ENCODE measurements at places on chromosomes 16 and 17.

DNA sequence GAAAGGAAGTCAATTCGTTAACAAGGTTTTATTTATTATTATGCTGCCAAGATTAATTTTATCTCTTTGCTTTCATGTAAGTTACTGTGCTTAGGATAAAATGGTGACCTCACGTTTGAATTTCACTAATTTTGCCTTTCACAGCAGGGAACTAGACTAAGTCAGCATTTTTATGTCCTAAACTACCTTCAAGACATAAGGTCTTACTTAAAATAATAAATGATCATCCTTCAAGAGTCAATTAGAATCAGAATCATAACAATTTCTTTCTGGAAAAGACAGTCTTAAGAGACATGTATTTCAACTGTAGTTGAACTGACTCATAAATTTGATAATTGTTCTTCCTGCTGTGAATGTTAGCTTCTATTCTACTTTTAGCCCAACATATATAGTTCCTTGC lies 893.8 kb downstream of the KCNJ2 start:
- DNase-seq = no peak

DNA sequence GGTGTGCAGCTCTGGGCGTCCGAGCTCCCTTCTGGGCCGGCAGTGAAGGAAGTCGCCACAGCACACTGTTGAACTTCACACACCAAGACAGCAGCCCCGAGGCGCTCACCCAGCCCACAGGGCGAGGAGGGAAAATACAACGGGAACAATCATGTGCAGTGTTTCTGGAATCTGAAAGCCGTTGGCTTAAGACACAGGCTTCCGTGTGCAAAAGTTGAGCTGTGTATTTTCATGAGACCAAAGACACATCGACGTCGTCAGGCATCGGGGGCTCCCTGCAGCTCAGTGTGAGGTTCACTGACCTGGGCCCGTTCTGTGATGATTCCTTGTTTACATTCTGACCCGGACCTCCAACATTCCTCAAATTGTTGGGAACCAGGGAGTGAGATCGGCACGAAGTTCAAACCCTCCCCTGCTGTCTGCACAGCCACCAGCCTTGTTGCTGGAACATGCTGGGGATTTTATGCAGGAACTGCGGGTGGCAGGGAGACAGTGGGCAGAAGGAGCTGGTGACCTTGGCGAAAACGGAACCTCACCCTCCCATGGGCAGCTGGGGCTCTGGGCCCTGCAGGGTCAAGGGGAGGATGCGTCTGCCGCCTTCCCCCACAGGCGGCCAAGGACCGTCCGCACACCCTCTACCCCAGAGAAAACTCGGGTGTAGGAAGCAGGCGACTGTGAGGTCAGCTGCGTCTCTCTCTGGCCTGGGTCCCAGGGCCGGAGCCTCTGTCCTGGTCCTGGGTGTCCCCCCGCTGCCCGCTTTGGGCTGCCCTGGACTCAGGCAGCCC lies 72.2 kb downstream of the METRNL start:
- DNase-seq = peak; percentile 79

DNA sequence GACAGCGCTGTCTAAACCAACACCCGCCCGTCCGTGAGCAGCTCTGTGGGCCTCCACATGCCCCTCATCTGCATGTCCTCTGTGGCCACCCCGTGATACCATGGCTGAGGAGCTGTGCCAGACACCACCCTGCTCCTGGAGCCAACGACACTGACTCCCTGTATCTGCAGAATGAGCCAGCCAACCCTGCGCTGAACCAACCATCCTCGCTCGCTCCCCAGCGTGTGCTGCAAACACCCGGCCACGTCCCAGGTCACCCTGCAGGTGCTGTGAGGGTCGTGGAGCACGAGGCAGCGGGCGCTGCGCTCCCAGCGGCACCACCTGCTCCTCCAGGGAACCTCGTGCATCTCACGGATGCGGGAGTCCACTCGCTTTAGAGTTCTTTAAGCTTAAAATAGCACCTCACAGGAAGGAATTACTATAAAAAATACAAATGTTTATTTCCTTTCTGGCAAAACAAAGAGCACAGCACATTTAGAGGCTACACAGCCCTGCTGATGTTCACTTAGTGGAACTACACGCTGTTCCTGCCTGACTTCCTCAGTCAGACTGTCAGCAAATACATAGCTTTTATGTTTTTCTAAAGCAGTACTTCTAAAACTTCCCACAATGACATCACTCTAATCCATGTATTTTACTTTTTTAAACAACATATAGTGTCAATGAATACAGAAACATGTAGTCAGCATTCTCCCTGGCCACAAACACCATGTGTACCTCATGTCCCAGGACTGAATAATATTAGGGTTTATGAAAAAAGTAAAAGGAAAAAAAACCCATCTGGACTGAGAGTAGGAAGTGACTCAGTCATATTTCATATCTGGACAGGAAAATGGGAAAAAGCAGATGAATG lies 43.5 kb downstream of the MAP1LC3B start:
- peak; percentile 83 for DNase-seq

- DNase-seq = peak; percentile 74
Observed at GRCh38 chr16:24685539-24686432, 43.7 kb upstream of the TNRC6A start.

GRCh38 chr17:76485569-76485968 lies 15.7 kb downstream of the RHBDF2 start:
- no peak for DNase-seq

DNA sequence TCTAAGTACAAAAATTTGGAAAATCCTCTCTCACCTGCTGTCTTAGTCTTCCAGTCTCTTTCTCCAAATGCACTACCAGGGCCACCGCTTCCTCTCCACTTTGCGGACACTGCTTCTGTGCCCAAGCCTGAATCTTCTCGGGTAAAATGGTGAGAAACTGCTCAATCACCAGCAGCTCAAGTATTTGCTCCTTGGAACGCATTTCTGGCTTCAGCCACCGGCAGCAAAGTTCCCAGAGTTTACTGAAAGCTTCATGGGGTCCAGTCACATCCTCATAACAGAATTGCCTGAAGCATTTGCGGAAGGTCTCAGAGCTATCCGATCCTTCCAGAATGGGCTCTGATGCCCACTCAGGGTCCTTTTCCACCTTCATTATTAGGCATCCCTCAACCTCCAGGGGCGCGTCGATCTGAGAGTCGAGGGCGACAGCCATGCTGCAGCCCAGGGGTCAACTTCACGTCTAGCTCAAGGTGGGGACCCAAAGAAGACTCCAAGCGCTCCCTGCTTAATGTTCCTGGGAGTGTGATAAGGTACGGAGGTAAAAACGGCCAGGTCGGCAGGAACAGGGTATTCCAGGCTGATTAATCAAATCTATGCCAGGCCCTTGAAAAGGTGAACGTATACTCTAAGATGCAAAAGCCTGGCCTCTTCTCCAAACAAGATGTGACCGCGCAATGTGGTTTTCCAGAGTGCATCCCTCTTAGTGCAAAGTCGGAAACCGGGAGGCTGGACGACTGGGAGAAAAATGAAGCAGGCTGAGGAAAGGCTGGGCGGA lies 763 bp downstream of the ZKSCAN2 start:
- DNase-seq = peak; percentile 9

DNA sequence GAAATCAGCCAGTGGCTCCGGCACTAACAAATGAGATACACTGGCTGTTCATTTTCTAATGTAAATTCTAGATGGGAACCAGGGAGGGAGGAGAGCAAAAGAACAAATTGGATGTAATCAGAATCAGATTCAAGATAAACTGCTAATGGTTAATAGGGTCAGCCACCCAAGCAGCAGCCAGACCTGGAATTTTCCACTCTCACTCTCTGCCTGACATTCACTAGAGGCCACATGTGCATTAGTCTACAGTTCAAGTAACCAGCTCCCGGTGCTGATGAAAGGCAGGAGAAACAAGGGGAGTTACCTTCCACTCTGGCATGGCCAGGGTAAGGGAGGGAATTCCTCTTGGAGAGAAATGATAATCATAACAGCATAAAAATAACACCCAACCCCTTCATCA lies 597.7 kb downstream of the TOX3 start:
- DNase-seq = no peak

- no peak for DNase-seq
Observed at GRCh38 chr16:64679976-64680690, 441.7 kb downstream of the CDH11 start.

DNA sequence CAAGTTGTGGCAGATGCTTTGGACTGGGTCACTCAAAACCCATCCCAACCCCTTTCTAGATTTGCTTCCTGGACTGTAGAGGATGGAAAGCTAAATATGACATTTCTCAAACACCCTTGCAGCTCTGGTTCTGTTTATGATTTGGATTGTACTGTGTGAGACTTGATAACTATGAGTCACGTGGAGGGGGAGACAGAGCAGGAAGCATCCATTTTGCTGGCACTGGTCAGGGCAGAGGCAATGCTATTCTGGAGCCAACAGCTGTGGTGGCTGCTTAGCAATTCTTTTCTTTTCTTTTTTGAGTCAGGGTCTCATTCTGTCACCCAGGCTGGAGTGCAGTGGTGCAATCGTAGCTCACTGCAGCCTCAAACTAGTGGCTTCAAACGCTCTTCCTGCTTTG lies 13.6 kb upstream of the TERF2 start:
- peak; percentile 40 for DNase-seq

- DNase-seq = no peak
Observed at GRCh38 chr16:70151391-70151790, 22.2 kb upstream of the CLEC18C start.

GRCh38 chr16:67281536-67282446 lies 2.5 kb downstream of the PLEKHG4 start:
- no peak for DNase-seq

DNA sequence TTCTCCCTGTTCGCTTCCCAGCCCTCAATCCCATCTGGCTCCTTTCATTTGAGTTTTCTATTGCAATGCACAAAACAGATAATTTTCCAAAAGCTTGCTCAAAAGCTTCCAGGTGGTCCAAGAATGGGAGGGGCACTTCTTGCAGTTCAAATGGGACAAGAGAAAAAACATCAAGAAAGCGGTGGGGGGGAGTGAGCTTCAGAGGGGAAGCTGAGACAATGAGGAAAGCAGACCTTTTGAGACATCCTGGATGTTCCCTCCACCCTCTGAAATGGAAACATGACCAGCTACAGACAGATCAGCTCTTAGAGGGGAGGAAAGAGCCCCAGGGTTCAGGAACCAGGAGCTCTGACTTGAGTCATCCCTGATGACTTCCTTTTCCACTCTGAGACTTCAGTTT lies 368.2 kb downstream of the SLC39A11 start:
- DNase-seq = no peak

DNA sequence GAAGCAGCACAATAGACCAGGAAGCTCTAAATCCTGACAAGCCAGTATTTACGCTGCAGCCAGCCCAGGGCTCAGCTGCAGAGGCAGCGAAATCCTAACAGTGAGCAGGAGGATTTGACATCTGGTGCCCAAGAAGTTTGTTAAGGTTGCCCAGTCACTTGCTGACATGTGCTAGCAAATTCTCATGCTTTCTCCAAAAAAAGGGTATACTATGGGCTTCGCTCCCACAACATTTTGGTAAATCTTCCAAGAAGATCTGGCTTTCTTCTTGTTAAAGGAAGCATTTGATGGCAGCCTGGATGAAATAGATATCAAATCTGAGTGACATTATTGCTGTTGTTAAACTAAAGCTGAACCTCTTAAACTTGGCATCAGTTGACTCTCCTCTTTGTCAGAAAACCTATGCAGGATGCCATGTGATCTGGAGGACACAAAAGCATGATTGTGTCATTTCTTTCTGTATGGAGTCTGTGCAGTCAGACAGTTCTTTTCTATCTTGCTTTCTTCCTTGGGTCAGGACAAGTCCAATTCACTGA lies 949.7 kb upstream of the RBFOX1 start:
- DNase-seq = no peak

DNA sequence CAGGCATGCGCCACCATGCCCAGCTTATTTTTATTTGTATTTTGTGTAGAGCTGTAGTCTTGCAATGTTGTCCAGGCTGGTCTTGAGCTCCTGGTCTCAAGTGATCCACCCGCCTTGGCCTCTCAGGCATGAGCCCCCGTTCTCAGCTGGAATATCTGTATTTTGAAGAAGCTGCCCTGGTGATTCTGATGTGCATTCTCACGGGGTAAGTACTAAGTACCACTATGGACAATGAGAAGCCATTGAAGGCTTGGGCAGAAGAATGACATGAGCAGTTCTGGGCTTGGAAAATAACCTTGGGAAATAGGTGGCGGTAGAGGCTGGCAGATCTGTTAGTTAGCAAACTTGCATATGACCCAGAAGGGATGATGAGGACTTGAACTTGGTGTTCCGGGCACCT lies 15.6 kb upstream of the NKD1 start:
- no peak for DNase-seq

DNA sequence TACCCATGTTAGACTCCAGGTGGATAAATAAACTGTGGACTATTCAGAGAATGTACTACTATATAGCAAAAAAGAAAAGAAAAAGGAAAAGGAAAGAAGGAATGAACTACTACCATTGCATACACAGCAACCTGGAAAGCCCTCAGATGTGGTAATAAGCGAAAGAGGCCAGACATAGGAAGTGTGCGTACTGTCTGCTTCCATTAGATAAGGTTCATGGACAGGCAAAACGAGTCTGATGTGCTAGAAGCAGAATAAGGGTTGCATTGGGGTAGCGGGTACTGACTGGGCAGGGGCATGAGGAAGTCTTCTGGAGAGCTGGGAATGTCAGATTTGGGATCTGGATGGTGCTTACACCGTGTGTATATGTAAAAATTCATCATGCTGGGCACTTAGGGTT lies 21.8 kb downstream of the CLEC16A start:
- no peak for DNase-seq

Data from fibroblast of skin of scalp (primary cell).